AG20443 (cell line): ENCODE measurements at places on chromosomes 1 and 21.

- DNase-seq, result no peak
Observed at GRCh38 chr1:68178821-68179490, 53.4 kb downstream of the WLS start.

DNA sequence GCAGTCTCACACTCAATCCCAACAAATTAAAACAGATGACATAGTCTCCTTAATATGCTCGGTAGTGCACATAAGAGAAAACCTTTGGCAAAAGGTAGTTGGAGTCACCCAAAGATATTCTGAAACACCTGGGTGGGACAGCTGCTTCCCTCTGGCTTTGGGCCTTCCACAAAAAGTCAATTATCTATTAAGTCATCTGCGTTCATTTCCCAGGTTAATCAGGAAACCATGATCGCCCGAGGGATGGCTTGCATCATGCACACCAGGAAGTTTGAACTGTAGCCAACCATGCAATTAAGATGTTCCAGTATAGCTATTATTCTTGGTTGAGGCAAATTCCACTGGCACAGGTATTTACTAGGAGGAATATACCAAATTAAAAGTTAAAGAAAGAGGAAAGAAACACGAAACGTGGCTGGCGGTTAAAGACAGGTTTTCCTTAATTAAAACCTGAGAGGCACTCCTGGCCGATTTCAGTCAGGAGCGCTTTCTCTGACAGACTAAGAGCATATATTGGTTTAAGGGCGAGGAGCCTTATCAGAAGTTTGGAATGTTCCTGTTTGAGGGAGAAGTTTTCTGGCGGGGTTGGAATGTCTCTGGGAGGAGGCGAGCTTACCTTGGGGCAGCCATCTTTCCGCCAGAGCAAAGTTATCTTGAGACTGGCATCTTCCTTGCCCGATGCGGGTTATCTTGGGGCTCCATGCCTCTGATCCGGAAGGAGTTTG lies 19.9 kb downstream of the CLDN17 start:
- DNase-seq, result no peak

DNA sequence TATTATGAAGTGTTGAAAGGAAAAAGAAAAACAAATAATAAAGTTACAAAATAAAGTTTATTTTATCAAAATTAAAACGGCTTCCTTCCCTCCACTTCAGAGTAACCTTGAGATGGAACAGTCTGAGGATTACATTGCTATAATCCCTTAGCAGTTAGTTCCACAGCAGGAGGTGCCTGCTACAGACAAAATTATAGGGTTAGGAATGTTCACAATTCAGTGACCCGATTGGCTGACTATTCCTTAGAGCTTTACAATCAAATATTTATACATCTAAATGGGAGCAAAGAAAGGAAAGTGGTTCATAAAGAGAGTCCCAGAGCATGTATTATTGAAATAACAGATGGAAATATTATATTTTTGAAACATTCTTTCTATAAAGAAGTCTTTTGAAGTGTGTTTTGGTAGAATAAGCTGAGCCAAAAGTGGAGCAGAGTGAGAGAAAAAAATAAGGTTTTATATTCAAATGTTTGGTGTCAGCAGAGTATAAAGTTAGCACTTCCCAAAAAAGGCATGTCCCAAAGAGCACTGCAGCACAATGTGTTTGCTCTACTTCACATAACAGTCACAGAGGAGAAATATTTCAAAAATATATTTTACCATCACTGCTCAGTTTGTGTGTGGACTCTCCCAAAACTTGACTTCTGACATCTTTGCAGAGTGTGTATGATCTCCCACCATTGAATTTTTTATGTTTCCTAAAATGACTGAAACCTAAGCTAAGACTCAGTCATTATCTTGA lies 71.4 kb upstream of the GORAB start:
- DNase-seq, result no peak

- DNase-seq, result peak; percentile 76
Observed at GRCh38 chr1:21647431-21648351, 21.5 kb downstream of the RAP1GAP start.

DNA sequence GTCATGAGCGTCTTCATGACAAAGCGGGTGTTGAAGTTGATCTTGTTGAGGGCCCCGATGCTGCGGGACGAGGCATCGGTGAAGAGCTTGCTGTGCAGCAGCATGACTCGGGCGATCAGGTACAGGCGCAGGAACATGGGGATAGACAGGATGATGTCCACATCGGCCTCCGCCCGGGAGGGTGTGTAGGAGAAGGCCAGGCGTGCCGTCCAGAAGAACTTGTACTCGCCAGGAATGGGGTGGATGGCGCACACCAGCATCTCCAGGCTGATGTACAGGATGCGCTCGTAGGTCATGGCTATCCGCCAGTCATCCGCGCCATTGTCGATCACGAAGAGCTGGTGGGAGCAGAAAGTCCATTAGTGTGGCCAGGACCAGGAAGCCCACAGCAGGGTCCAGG lies 98.0 kb downstream of the KCNN3 start:
- no peak for DNase-seq

DNA sequence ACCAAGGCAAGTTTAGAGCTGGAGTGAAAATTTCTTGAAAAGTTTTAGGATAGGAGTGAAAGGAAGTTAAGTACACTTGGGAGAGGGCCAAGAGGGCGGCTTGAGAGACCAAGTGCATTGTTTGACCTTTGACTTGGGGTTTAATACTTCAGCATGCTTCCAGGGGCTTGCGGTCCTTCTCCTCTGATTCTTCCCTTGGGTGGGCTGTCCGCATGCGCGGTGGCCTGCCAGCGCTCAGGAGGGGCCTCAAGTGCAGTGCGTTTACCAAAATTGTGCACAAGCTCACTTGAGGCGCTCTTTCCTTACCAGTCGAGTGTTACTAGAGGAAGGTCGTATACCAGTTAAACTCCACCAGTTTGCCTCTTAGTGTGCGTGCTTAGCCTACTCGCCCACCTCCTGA lies 91.3 kb upstream of the LYST start:
- no peak for DNase-seq

- no peak for DNase-seq
Observed at GRCh38 chr21:31358158-31358557, 14.1 kb upstream of the TIAM1 start.

DNA sequence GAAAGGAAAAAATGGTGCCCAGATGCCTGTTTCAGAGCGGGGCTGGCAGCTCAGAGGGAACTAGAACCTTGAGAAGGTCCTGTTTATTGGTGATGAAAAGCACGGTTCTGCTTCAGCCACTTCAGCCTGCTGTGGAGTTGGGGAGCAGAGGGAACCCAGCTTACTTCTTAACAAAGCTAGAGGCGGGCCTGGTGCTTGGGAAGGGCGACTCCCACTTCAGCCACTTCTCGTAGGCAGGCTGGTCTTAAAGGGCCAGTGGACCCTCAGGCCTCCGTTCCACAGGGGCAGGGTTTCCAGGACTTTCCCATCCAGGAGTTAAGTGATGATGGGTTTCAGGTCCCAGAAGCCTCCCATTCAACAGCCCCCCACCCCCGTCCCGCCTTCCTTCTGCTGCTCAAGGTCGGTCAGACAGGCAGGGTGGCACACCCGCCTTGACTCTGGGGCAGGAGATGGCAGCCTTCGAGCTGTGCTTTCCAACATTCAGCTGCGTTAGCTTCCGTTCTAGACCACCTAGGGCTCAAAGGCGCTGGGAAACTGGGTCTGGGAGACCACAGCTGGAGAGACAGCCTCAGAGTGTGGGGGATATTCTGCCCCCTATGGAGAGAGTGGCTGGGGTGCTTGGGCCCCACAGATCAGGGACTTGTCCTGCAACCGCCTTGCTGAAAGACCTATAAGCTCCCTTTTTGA lies 3.4 kb downstream of the RUNX3 start:
- peak; percentile 63 for DNase-seq
